ENCODE measurements at places on chromosomes 2 and 18.

- no peak for DNase-seq
Measured at GRCh38 chr2:108625828-108626195, 91.5 kb downstream of the LIMS1 start.

DNA sequence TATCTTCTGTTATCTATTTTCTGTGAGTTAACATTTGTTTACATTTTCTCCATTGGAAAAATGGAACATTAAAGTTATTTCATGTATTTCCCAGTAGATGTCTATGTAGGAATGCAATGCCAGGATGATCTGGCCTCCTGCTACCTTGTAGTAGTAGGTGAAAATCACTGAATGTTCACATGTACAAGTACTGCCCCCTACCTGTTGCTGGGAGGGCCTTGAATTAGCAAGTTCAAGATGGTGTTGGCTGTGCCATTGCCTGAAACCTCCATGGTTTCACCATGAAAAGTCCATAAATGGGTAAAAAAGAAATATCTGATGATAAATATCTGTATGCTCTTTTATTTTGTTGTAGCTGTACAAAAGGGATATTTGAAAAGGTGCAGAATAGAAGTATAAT, 30.7 kb downstream of the XRCC5 start:
- DNase-seq, result no peak

GRCh38 chr18:59871711-59872362, 28.0 kb upstream of the PMAIP1 start:
- no peak for DNase-seq

GRCh38 chr2:68465081-68465916, 1.8 kb downstream of the FBXO48 start:
- no peak for DNase-seq

GRCh38 chr2:175080479-175080878, 75.3 kb upstream of the CHN1 start:
- no peak for DNase-seq

GRCh38 chr2:85802354-85803103, 48.7 kb downstream of the ATOH8 start:
- no peak for DNase-seq

DNA sequence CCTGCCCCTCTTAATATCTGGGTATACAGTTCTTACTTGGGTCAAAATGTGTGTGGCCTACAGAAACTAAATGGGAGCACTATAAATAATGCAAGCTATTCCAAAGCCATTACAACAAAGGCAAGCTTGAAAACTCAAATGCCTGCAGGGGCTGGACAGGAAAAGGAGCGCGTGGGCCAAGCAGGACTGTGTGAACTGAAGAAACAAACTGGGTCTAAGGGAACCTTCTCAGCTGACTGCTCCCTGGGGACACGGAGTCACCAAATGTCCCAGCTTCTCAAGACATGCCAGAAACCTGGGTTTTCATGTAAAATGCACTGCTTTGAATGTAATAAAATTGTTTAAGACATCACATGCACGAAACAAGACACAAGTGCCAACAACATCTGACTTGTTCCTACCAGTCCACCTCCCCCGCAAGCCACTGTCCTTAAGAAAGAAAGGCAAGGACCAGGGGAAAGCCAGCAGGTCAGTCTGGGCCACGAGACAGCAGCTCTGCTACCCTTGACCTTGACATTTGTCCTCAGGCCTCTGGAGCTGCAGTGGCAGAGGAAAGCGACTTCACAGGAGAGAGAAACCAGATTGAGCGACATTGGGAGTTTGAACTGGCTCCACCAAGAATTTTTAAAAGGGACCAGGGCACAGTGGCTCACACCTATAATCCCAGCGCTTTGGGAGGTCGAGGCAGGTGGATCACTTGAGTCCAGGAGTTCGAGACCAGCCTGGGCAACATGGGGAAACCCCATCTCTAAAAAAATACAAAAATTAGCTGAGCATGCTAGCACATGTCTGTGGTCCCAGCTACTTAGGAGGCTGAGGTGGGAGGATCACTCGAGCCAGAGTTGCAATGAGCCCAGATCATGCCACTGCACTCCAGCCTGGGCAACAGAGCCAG, 89.7 kb upstream of the SH3BP4 start:
- DNase-seq, result no peak

DNA sequence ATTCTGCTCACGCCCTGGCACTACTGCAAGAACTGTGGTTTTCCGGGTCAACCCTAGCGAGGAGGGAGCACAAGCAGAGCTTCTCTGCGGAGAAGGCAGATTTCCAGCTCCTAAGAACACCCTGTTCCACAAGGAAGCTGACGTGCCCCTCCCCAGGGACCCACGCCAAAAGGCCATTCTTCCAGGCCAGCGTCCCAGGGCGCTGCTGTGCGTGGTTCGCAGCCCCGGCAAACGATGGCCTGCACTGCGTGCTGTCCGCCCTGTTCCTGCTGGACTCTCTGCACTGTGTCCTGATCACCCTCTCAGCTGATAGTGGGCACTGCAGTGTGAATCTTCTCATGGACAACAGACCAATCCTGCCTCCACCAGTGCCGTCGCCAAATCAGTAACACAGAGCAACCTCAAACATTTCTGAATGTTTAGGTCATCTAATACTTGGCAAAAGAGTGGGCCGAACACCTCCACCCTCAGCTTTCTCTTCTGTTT, 49.1 kb downstream of the ADI1 start:
- no peak for DNase-seq

- DNase-seq, result no peak
Measured at GRCh38 chr18:61774846-61775245, 118.0 kb downstream of the RNF152 start.

DNA sequence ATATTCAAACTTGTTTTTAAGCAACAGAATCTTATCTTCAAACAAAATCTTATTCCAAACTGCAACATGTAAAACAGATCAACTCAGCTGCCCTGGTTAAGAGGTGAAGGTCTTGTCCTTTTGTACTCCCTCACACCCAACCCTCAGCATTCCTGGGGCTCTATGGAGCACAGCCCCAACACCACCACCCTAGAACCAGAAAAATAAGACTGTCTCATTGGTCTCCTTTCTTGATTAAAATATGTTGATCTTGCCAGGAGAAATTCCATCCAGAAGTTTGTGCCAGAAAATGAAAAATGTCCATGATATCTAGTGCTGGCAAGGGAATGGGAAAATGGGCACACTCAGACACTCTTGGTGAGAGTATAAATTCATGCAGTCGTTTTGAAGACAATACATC, 62.1 kb upstream of the TMEM17 start:
- no peak for DNase-seq

- no peak for DNase-seq
Measured at GRCh38 chr2:1927896-1928568, 183.7 kb upstream of the PXDN start.

- DNase-seq, result no peak
Measured at GRCh38 chr2:183222751-183223150, 98.5 kb downstream of the NUP35 start.

Data from T1000 (cell line).